Thyroid gland (tissue), 4 donors: ENCODE measurements at places on chromosomes 3 and 15.

DNA sequence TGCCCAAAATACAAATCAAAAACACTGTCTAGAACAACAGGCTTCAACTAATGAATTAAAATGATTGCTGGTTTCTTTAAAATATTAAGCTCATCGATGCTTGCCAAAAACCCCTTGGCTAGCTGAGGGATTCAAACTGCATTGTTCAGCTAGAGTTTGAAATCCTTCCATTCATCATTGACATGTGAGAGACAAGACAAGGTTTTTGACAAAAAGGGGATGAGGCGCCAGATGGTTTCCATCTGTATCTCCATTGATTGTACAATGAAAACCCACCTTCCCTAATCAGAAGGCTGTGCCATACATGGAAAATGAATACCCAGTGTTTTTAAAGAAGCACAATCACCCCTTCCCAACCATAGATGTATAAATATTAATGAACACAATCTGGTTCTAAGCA lies 67.8 kb downstream of the THRB start:
- H3K27ac ChIP-seq = no peak overlapping the region
- H3K4me1 ChIP-seq = no peaks in the 10 kb centered on the region
- H3K36me3 ChIP-seq = no peaks in the 10 kb centered on the region
- no peaks in the 10 kb centered on the region for H3K27me3 ChIP-seq

GRCh38 chr15:78716651-78717050 lies 75.6 kb upstream of the CHRNB4 start:
- no peaks in the 10 kb centered on the region for H3K27me3 ChIP-seq
- no peak for DNase-seq
- H3K4me1 ChIP-seq = no peaks in the 10 kb centered on the region

DNA sequence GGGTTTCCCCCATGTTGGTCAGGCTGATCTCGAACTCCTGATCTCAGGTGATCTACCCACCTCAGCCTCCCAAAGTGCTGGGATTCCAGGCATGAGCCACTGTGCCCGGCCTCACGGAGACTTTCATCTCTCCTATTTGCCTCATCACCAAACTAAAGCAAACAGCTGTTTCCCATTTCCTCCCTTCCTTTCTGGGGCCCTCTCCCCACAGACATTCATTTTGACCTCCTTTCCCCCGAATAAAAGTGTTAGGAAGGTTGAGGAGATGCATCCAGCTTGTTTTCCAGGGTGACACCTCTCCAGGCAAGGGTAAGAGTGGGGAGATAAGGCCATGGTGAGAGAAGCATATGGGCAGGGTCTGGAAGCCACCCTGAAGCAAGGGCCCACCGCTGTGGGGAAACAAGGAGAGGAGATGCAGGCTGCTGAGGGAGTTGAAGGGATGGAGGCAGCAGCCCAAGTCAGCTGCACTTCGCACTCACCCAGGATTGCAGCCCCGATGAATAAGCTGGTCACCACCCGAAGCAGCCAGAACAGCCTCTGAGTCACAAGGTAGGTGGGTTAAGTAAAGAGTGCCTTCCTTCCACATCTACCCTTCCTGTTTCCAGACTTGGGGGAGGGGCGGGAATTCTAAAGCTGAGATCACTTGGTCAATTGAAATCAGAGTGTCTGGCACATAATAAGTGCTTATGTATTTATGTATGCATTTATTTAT lies 7.7 kb downstream of the DUOXA2 start:
- peak overlapping the region; percentile 82 for H3K27ac ChIP-seq
- peak; percentile 29 for DNase-seq
- H3K4me1 ChIP-seq = peaks cover 37% of the 10 kb centered on the region

DNA sequence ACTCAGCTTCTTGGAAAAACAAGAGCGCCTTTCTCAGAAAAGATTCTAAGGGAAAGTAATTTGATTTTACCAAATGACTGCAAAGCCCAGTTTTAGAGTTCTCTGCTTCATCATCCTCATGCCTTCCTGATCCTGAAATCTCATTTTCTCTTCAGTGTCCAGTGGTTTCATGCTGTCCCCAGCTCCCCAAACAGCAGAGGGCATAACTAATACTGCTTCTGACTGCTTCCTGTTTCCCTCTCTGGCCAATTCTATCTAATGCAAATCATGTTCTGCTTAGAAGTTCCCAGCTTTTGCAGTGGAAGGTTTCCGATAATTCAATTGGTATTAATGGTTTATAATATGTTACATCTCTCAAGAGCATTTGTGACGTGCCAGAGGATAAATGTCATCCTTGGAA lies 161.1 kb downstream of the CLSTN2 start:
- no peak for DNase-seq
- no peak overlapping the region for H3K4me3 ChIP-seq
- no peaks in the 10 kb centered on the region for H3K36me3 ChIP-seq
- H3K4me1 ChIP-seq = peaks cover 5% of the 10 kb centered on the region
- no peaks in the 10 kb centered on the region for H3K27me3 ChIP-seq

- no peaks in the 10 kb centered on the region for H3K36me3 ChIP-seq
- no peaks in the 10 kb centered on the region for H3K27me3 ChIP-seq
- H3K4me3 ChIP-seq = no peak overlapping the region
- DNase-seq = no peak
Observed at GRCh38 chr3:143851331-143852017, 3.2 kb upstream of the SLC9A9 start.

DNA sequence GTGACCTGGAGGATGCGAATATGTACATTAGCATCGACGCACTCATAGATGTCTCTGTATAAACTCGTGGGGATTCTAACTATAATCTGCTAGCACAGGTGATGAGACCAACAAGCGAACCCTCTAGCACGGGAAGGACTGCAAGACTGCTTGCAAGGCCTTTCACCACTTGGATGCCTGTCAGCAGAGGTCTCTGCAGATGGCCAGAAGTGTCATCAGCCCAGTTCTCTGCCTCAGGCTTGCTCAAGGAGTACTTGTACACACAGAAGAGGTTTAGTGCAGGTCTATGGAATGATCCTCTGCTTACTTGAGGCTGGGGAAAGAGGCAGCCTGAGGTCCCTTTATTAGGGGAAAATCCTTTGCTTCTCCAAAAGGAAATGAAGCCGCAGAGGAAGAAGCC lies 48.1 kb downstream of the EDEM1 start:
- no peak for DNase-seq
- no peak overlapping the region for H3K27ac ChIP-seq
- no peaks in the 10 kb centered on the region for H3K27me3 ChIP-seq
- no peak overlapping the region for H3K4me3 ChIP-seq
- H3K4me1 ChIP-seq = no peaks in the 10 kb centered on the region

- peak; percentile 54 for DNase-seq
- no peaks in the 10 kb centered on the region for H3K36me3 ChIP-seq
- peak overlapping the region; percentile 93 for H3K27ac ChIP-seq
- H3K27me3 ChIP-seq = no peaks in the 10 kb centered on the region
- H3K4me3 ChIP-seq = no peak overlapping the region
- peaks cover 66% of the 10 kb centered on the region for H3K4me1 ChIP-seq
Observed at GRCh38 chr15:92906563-92907081, 6.5 kb downstream of the CHD2 start.

DNA sequence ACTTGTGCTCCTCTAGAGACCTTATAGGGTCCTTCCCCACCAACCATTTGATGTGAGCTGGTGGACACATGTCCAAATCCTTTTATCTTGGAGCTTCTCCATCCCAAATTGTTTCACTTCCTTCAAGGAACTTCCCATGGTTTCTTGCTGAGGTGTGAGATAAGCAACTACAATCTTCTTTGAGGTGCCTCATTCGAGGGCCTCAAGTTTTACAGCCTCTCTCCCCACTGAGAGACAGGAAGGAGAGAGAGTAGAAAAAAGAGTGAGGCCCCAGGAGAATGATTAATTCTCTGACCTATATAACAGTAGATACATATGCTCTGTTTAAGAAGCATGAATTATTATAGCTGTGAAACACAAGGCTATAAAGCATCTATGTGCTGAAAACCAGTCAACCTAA lies 70.5 kb downstream of the SUMF1 start:
- no peak overlapping the region for H3K27ac ChIP-seq
- H3K4me3 ChIP-seq = no peak overlapping the region
- H3K4me1 ChIP-seq = no peaks in the 10 kb centered on the region
- no peaks in the 10 kb centered on the region for H3K27me3 ChIP-seq
- H3K36me3 ChIP-seq = no peaks in the 10 kb centered on the region

DNA sequence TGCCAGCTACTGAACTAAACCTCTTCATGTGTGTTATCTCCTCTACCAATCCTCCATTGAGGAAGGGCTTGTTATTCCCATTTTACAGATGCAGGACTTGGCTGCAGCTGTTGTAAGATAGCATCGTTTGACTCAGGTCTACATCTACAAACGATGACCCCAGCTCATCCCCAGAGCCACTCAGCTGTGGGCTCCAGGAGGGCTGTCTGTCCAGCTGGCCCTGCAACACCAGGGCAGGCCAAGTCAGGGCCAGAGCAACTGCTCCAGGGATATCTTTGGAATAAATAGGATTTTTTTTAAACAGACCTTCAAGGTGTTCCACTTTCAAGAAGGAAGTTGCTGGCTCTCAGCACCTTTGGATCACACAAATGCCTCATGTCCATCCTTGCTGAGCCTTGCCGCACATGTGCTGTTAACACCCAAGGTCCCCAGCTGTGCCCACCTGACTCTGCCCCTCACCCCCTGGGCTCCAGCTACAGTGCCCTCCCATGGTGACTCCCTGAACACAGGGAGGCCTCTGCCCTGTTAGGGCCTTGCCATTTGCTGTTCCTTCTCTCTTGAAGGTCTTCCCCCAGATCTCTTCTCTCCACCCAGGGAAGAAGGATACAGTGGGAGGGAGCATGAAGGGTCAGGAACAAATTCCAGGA lies 31.0 kb downstream of the ALDH1L1 start:
- no peak for DNase-seq
- no peaks in the 10 kb centered on the region for H3K36me3 ChIP-seq
- H3K27me3 ChIP-seq = no peaks in the 10 kb centered on the region
- no peaks in the 10 kb centered on the region for H3K4me1 ChIP-seq
- H3K4me3 ChIP-seq = no peak overlapping the region
- no peak overlapping the region for H3K27ac ChIP-seq

DNA sequence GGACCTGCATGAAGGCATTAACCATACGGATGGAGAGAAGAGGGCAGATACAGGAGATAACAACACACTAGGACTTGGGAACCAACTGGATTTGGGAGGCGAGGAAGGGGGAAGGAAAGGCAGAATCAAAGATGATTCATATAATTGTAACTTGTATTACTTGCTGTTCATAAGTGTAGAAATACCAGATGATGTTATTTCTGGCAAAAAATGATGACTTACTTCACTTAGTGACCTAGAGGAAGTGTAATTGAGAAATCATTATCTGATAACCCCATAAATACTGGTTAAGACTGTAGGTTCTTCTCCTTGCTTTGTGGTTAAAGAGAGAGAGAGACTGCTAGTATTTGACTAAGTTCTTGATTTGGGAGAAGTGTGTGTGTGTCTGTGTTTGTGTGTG lies 50.5 kb upstream of the GK5 start:
- H3K27me3 ChIP-seq = no peaks in the 10 kb centered on the region
- no peak for DNase-seq
- no peaks in the 10 kb centered on the region for H3K36me3 ChIP-seq
- no peak overlapping the region for H3K27ac ChIP-seq
- H3K4me3 ChIP-seq = no peak overlapping the region

DNA sequence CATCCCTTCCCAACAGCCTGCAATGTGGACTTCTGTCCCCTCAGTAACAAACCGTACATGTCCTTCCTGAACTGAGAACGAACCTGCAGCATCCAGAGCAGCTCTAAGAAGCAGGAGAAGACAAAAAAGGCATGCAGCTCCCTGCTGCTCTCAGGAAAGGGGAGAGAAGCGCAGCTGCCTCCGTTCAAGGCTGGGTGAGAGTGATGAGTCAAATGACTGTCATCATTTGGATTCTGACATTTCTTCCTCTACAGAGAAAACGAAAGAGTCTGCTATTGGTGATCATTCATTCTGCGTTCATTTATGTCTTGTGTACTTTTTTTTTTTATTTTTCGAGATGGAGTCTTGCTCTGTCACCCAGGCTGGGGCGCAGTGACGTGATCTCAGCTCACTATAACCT lies 677.8 kb downstream of the FHIT start:
- H3K27me3 ChIP-seq = no peaks in the 10 kb centered on the region
- DNase-seq = no peak
- H3K27ac ChIP-seq = no peak overlapping the region
- no peaks in the 10 kb centered on the region for H3K36me3 ChIP-seq
- no peak overlapping the region for H3K4me3 ChIP-seq

GRCh38 chr15:98673133-98673532 lies 24.8 kb downstream of the IGF1R start:
- H3K36me3 ChIP-seq = no peaks in the 10 kb centered on the region
- no peaks in the 10 kb centered on the region for H3K27me3 ChIP-seq
- DNase-seq = no peak
- peak overlapping the region; percentile 85 for H3K27ac ChIP-seq
- no peak overlapping the region for H3K4me3 ChIP-seq
- H3K4me1 ChIP-seq = peaks cover 74% of the 10 kb centered on the region

DNA sequence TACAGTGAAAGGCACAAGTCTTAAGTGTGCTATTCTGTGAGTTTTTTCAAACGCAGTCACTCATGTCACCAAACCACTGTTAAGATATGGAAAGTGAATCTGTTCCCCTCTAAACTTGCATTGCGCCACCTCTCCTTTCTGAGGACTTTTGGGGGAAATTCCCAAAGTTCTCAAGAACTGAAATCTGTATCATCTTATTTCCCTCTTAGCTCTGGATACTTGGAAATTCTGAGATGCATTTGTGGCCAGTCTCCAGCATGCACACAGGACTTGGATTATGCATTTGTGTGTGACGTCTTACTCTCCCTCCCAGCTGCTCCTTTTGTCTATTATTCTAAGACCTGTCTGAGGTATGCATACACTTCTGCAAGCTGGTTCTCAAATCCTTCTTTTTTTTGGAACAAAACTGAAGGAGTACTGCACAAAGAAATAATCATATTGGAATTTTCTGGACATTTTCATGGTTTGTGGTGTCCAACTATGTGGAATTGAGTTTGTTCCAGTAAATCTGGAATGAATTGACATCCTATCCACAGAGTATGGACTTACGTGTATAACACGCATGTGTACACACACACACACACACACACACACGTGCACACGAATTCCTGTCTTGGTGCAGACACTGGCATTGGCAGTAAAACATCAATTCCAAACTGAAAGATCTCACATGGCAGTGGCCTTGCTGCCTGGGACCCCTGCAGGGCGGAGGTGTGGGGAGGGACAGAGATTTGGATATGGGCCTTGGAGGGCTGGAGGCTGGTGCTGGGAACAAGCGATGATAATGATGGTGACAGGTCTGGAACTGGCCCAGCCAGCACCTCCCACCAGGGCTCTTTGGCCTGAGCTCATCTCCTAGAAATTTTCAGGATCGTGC lies 8.2 kb upstream of the LCTL start:
- no peak overlapping the region for H3K27ac ChIP-seq
- H3K36me3 ChIP-seq = no peaks in the 10 kb centered on the region
- no peak for DNase-seq
- no peaks in the 10 kb centered on the region for H3K4me1 ChIP-seq
- H3K27me3 ChIP-seq = no peaks in the 10 kb centered on the region

DNA sequence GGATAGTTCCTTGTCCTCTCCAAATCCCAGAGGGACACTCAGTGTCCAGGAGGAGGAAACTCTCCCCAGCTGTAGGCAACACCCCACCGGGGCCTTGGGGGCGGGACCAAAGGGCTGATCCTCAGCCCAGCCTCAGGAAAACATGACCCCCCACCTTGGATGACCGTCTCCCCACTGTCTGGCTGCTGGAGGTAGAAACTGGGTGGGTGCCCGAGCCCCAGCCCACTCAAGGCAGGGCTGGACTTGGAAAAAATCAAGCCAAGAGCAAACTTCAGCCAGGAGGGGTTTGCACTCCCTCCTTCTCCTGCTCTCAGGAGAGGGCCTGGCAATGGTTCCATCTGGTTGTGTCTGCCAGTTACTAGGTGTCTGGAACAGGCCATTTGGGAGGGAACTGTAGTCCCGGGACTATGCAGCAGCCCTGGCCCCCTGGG lies 3.6 kb upstream of the RASL12 start:
- H3K4me3 ChIP-seq = no peak overlapping the region
- H3K27ac ChIP-seq = peak overlapping the region; percentile 0
- H3K36me3 ChIP-seq = no peaks in the 10 kb centered on the region

GRCh38 chr3:52930748-52931147 lies 33.4 kb upstream of the STIMATE start:
- H3K4me3 ChIP-seq = no peak overlapping the region
- no peaks in the 10 kb centered on the region for H3K4me1 ChIP-seq
- H3K27me3 ChIP-seq = no peaks in the 10 kb centered on the region
- DNase-seq = no peak
